Dorsolateral prefrontal cortex (tissue), 122 donors: ENCODE measurements at places on chromosomes 16 and 17.

GRCh38 chr16:57637424-57637823 lies 9.0 kb downstream of the ADGRG1 start:
- DNase-seq, result no peak

DNA sequence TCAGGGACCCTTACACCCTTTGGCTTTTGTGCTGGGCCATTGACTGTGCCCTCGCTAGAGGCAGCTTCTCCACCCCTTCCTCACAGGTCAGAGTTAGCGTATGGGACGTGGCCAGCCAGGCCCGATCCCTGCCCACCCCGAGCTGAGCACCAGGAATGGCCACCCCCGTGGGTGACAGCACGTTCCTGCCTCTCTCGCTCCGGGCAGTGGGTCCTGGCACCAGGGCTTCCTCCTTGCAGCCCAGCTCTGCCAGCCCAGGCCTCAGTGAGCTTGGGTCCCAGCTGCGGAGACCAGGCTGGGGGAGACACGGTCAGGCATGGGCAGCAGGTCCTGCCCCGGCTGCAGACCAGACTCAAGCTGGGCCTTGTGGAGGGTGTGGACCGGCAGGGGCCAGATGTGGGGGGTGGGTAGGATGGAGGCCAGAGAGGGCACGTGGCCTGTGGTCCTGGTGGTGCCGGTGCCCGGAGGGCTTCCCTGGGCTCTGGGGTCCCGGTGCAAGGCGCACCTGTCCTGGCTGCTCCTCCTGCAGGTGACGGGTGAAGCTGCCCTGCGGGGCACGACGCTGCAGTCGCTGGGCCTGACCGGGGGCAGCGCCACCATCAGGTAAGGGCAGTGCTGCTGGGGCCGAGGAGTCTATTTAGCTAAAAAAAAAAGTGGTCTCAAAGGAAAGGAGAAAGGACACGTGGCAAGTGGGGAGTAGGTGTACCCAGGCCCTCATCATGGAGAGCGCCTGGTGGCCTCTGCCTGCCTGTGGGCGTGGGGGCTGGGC lies 18.2 kb downstream of the ASPSCR1 start:
- no peak for DNase-seq

DNA sequence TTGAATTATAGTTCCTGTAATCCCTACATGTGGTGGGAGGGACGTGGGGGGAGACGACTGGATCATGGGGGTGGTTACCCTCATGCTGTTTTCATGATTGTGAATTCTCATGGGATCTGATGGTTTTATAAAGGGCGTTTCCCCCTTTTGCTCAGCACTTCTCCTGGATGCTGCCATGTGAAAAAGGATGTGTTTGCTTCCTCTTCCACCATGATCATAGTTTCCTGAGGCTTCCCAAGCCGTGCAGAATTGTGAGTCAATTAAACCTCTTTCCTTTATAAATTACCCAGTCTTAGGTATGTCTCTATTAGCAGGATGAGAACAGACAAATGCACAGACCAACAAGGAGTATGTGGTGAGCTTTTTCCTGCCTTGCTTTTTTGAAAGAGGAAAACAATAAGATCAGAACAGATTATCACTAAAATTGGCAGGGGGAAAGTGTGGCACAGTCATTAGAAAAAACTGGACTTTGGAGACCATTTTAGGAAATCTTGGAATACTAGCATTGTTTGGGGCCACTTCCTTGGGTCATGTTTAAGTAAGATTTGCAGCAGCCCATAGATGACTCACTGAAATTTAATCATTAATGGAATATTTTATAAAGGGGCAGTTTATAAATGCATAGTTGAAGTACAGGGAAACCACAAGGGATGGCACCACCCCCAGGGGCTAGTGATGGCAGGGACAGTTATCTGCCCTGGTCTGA lies 352.8 kb downstream of the CDH13 start:
- no peak for DNase-seq

DNA sequence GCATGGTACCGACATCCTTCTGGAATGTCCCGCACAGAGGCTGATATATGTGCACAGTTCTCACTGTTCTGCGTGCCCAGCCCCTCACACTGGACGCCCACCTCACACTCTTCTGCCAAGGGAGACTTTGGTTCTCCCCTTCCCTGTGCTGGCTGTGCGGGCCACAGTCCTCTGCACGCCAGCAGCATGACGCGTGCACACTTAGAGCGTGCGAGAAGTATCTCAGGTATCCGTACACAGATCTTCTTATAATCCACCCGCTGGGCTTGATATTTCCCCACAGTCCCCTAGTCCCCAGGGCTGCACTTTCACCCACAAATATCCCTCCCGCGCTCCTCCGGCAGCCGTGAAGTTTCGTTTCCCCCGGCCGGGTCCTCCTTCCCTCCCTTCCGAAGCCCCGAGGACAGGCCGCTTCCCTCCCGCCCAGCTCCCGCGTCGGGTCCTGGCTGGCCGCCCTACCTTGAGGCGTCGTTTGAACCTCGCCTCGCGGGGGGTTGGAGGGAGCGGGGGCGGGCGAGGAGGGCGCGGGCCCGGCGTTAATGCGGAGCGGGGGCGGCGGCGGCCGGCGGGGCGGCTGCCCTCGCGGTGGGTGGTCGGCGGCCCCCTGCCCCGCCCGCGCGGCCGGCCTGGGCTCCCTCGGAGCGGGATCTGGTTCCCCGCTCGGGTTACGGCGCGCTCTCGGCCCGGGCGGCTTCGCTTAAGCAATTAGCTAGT lies 5.0 kb upstream of the FOXF1 start:
- DNase-seq, result no peak

DNA sequence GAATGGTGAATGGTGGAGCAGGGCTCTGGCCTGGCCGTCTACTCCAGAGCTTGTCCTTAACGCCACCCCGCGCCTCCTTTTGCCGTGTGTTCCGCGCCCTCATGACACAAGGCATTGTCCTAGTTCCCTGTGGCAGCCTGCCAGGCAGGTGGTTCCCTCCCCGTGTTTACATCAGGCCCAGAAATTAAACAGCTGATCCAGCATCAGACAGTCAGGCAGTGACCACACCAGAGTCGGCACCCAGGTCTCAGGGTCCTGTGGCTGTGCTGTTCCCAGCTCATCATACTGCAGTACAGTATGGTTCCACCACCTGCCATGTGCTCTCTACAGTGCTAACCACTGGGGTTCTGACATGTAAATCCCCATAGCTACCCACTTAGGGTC lies 119.7 kb downstream of the RAB11FIP4 start:
- DNase-seq, result no peak

DNA sequence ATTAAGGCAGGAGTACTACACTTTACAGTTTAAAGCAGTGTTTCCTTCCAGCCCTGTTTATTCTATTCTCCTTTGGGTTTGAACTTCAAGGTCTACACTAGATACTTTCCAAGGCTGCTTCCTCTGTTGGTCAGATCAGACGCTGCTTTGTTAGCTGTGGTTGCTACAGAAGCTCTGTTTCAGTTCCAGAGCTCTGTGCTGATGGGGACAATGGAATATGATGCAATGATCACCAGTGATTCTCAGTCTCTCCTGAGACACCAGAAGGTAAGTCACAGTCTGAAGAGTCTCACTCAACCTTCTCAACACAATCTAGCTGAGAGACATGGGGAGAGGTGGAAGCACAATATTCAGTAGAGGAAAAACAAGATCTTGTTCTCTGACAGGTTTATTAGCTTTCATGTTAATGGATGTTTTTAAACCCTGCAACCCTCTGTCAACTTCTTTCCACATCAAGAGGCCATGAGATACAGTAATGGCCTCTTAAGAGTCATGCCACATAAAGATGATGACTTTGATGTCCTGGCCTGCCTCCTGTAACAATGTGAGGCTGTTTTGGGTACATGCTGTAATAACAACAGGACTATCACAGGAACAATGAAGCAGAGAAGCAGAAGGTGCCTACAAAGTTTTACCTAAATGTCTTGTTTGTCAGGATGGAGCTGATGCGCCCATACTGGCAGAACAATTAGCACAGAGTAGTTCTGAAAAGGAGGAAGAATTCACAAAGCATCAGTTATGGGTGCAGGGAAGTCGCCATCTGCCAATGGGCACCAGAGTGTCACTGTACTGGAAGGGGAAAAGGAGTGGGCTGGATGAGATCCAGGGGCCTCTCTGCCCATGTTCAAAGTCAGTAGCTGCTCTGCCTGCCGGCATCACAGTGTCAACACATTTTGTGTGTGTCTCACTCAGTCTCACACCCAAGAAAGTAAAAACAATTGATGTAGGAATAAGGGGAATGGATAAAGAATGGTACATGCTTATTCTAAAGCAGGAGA lies 33.4 kb downstream of the PSME3IP1 start:
- no peak for DNase-seq

- no peak for DNase-seq
Observed at GRCh38 chr17:37842401-37842800, 81.8 kb upstream of the TBC1D3K start.

DNA sequence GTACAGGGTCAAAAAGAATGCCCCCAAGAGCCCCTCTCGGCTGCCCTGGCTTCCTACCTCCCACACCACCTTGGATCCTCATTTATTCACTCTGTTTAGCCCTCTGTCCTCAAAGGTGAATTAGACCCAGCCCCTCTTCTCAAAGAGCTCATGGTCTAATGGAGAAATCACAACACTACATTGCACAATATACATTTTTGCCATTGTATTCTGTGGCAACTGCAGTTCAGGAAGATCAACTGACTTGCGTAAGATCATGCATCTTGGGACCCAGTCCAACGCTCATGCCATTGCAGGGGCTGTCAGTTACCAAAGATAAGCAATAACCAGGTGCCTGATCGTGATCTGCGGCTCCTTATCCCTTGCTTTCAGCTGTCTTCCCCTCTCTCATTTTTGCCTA lies 1.4 kb downstream of the KRT38 start:
- no peak for DNase-seq

DNA sequence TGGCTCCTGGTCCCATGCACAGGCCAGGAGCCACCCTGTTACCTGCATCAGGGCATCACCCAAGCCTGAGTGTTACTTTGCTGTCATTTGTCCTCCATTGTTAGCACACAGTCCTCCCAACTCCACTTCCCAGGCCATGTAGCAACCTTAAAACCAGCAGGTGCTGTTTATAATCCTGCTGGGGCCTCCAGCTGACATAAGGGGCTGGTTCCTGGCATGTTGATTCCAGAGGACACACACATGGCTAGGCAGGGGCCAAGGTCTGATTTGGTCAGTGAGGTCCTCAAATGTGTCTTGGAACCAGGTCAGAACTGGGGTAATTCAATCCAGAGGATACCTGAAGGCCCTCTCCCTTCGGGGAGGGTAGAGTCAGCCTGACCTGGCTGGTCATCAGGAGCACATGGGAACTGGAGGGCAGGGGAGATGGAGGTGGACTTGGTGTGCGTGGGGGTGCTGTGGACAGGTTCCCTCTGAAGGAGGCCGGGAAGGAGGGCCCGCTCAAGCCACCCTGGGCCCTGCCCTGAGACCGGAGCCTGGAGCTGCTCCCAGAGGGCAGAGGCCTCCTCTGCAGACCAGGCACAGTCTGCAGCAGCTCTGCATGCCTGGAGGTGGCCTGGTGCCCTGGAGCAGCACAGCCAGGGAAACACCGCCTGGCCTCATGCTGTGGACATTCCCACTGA lies 6.6 kb downstream of the ADORA2B start:
- no peak for DNase-seq

- no peak for DNase-seq
Observed at GRCh38 chr17:28889996-28890395, 7.5 kb downstream of the FLOT2 start.

GRCh38 chr16:84844049-84844350 lies 24.2 kb downstream of the CRISPLD2 start:
- peak; percentile 40 for DNase-seq

- DNase-seq, result peak; percentile 76
Observed at GRCh38 chr17:45160447-45161287, 1.0 kb upstream of the HEXIM2 start.

DNA sequence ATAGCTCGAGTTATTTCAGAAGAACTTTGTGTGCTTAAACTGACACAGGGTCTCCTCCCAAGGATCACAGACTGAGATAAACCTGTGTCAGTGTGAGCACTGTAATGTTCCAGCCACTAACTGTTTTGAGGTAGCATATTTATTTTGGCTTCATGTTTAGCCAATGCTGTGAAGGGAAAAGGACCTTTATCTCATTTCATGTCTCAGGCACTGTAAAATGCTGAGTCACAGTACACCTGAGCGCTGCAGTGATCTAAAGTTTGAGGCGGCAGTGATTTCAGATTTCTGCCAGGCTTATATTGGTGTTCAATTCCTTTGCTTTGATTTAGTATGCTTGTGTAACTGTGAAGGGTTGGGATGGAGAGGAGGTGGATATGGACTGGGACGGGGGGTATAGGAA lies 3.1 kb upstream of the DNAJA2 start:
- no peak for DNase-seq

DNA sequence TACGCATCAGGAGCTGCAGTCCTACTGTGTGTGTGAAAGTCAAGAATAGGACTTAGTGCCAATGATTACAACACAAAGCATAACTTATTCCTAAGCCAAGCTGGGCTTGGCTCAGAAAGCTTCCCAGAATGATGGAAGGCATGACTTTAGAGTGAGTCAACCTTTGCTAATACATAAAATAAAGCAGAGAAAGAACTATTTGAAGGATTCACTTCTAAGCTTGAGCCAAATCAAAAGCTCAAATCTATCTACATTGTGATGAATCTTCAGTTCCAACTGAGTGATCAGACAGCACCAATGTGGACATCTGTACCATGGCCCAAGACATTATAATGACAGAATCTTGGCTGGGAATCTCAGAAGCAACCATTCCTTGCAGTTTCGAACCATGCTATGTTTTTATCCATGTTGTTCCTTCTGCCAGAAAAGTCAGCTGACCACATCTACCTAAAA lies 41.4 kb downstream of the SMG6 start:
- DNase-seq, result no peak

DNA sequence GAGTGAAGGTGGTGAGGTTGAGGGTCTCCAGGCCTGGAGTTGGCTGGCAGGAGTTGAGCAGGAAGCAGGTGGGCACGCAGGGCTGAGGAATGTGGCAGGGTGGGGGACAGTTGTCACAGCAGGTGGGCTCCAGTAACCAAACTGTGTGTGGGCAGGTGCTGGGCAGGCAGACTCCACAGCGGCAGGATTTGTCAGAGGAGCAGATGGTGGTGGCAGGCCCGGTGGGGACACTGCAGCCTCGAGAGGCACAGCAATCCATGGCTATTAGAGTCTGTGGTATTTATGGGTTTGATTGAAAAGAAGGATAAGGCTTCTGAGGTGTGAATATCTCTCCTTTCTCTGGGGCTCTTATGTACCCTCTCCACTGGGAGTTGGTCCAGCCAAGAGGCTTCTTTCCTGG lies at the start of gene KRTAP3-3:
Gene KRTAP3-3 (minus strand): TSS at position 326 of the 400 bp plus-strand sequence. CDS start 67 bp downstream, at position 259.
- DNase-seq, result no peak

GRCh38 chr17:82412535-82413520 lies 5.3 kb upstream of the HEXD start:
- no peak for DNase-seq

GRCh38 chr16:66950971-66951790 lies 9.9 kb upstream of the CES3 start:
- no peak for DNase-seq

- DNase-seq, result no peak
Observed at GRCh38 chr16:87832741-87833502, 36.4 kb downstream of the SLC7A5 start.

DNA sequence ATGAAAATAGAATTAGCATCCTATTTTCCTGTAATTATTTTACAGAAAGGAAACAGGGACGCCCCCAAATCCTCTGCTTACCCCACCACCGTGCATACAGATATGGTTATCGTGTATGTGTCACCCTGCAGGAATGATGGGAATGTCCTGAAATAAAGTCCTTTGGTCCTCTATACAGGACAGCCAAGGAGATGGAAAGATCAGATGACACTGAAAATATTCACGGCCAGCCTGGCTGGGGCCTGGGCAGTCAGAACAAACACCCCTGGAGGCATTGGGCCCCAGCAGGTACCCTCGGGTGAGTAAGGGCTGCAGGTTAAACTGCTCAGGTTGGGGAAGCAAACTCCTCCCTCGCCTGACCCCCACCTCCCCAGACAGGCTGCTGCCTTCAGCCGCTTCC lies 368.0 kb downstream of the FOXL1 start:
- no peak for DNase-seq

GRCh38 chr17:68356520-68356919 lies 65.2 kb downstream of the ARSG start:
- DNase-seq, result no peak
